SHP77 treated with DMSO at 0.1 percent for 48 hours (cell line): ENCODE measurements at places on chromosomes 13 and 19.

- DNase-seq = no peak
Observed at GRCh38 chr19:47231215-47232054, 436 bp upstream of the BBC3 start.

DNA sequence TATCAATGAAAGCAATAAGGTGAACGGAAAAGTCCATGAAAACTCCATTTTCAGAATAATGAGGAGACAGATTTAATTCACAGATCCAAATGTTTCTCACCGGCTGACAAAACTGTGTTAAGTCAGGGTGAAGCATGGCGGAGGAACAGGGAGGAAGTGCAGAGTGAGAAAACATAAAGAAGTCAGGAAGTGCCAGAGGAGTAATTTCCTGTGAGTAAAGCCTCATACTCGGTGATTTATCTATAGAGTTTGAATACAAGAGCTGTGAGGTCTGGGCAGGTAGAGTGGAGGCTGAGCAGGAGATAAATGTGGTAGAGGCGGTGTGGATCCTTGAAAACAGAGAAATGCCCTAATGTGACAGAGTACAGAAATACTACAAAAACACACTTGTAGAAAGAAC lies 11.4 kb downstream of the CARD8 start:
- DNase-seq = no peak

- DNase-seq = no peak
Observed at GRCh38 chr13:72218966-72219365, 352.0 kb upstream of the DACH1 start.

DNA sequence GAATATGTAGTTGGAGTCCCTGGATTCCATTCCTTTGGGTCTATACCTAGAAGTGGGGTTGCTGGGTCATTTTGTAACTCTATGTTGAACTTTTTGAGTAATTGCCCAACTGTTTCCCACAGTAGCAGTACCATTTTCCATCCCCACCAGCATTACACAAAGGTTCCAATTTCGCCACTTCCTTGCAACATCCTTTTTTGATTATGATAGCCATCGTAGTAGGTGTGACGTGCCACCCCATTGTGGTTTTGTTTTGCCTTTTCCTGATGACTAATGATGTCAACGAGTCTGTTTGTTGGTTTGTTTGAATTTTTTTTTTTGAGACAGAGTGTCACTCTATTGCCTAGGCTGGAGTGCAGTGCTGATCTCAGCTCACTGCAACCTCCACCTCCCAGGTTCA lies 3.3 kb upstream of the PEX11G start:
- DNase-seq = no peak
